ENCODE measurements at places on chromosomes 4 and X.
A peak's percentile ranks its signal among the peaks of the same experiment; 100 is the strongest.

DNA sequence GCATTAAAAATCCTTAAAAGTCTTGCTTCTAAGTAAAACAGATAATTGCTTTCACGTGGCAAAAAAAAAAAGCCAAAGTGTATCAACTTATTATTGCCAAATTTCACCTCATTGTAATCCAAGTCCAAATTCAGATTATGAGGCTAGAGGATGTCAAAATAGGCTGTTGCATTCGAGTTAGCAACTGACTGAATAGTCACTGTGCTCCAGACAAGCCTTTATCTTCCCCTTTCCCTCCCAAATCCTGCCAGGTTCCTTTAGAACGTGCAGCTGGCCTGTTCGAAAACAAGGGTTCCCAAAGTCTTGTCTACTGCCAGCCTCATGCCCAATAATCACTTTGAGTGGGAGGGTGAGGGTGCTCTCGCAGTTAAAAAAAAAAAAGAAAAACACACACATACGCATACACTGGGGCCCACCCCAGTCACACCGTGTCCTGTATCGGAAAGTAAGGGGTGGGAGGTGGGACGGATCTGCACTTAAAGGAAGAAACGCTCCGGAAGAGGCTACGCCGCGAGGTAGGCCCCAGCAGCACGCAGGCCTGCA is 603 bp downstream of the MAD2L1 start:
- no peak for DNase-seq

GRCh38 chrX:103442536-103442901 is 66.2 kb downstream of the BEX3 start:
- no peak for DNase-seq

DNA sequence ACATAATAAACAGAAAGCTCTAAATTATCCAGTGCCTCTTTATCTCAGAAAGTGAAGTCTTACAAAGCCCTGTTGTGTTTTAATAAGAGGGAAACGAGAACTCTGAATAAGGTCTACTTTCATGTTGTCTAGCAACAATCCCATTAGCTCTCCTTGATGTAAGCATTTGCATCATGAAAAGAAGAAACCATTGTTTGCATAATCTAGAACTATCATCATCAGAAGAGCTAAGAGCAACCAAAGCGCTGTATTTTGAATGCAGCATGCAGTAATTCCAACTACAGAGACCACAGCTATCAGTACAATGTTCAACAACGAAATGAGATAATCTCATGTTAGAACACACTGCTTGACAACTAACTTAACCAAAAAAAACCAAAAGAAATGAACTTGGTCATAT is 257.1 kb downstream of the CAMK2D start:
- no peak for DNase-seq

- DNase-seq = no peak
These were observed 27.1 kb upstream of the SLC9B1 start for GRCh38 chr4:103046416-103047290.

DNA sequence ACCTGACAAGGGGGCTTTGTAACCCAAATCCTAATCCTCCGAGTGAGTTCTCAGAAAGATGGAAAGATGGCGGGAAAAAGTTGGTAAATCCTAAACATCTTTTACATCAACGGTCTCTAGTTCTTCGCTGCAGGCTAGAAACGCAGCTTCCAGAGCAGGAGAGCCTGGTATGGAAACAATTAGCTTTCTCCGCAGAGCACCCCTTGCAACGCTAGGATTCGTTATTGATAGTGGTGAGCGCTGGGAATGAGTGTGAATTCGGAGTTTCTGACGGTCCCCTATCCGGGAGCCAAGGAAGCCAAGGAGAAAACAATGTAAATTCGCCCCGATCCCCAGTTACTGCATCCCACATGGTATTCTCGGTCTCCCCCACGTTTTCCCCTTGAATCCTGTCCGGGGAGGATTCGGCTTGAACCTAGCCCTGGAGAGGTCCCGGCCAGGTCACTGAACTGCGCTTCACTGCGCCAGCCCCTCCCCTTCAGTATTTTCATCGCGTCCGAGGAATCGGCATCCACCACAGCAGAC is 4.7 kb upstream of the NEUROG2 start:
- no peak for DNase-seq

GRCh38 chr4:14222377-14223029 is 595.0 kb upstream of the BOD1L1 start:
- no peak for DNase-seq

- no peak for DNase-seq
These were observed 1535.4 kb upstream of the ADGRL3 start for GRCh38 chr4:59664771-59665170.

DNA sequence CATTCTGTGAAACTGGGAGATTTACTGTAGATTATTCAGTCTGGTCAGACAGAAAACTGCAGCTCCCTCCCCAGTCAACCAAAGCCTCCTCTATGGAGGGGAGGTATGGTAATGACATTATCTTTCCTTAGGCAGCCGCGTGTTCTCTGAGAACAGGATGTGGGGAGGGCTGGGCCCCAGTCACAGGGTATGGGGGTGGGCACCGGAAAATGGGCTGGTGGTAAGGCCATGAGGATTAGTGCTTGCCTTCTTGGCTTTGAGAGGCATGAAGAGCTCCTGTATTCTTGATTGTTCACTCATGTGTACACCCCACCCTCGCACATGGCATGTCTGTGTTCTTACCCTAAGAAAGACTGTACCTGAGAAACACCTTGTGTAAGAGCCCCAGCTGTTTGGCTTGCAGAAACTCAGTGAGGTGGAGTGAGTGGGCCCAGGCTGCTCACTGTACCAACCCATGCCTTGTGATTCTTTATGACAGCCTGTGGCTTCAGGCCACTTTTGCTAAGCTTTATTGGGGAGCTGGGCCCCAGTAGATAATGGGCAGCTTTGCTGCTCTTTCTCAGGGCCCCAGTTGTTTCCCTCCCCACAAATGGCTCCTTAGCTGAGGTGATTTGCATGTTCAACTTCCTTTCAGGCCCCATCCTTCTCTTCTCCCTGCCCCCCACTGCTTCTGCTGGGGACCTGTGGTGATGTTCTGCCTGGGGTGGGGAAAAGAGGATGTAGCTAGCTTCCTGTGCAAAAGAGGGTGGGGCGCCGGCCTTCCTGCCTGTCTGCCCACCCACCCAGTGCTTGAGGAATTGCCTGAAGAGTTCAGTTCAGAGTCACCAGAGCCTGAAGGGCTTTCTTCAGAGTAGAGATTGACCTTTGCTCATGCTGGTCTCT is 30.7 kb downstream of the MSN start:
- DNase-seq = peak; percentile 68

DNA sequence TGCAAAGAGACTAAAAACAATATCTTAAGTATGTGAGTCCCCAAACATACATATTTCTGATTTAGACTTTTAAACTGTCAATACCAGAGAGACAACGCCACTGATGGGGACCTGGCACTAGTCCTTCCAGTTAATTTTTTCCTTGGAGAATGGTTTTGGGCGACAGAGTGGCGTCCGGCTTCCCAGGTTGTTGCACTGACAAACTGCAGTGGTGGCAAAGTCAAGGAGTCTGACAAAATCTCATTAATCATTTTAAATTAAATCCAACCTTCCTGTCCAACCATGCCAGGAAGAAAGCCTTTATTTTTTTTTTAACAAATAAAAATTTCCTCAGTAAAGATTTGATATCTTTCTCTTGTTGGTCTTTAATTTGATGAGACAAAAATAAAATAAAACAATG is 52.8 kb downstream of the FBXO8 start:
- DNase-seq = no peak

DNA sequence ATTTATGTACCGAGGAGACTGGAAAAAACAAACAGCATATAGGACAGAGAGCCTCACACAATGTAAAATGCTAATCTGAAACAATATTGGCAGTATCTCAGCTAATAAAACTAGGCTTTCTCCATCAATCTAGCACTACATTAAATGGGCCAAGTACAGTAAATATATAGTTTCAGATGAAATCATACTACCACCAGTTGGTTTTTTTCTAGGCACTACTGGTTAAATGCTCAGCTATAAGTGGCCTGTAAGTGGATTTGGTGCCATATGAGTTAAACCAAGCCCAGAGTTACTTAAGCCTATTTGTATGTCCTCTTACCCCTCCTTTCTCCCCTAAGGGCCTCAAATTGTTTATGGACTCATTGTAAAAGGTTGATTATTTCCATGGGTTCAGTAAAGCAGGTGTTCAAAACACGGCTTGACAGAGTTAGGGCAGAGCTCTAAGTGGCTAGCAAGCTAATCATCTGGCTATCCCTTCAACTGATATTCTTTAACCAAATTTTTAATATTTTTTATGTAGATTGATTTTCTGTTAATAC is 57.5 kb downstream of the FAM13A start:
- DNase-seq = no peak

DNA sequence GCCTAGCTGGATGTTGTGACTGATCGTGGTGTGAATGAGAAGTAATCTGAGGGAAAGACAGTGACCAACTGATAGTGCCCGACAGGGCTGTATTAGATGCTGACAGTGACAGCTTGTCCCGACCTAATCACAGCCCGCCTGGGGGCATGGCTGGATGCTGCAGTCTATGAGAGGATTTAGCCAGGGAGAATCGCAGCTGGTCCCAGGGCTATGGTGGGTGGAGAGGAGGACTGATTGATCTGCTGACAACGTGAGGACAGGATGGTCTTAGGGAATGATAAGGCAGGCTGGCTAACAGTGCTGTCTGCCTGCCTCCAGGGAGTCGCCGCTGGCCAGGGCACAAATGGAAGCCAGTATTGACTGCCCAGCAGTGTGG is 621 bp upstream of the SUV39H1 start:
- no peak for DNase-seq

- DNase-seq = no peak
These were observed 112.1 kb downstream of the DRD5 start for GRCh38 chr4:9893329-9894108.

- no peak for DNase-seq
These were observed 49.4 kb downstream of the DTHD1 start for GRCh38 chr4:36330796-36331195.

- DNase-seq = peak; percentile 33
These were observed 86.8 kb downstream of the FAM53A start for GRCh38 chr4:1597021-1597931.

DNA sequence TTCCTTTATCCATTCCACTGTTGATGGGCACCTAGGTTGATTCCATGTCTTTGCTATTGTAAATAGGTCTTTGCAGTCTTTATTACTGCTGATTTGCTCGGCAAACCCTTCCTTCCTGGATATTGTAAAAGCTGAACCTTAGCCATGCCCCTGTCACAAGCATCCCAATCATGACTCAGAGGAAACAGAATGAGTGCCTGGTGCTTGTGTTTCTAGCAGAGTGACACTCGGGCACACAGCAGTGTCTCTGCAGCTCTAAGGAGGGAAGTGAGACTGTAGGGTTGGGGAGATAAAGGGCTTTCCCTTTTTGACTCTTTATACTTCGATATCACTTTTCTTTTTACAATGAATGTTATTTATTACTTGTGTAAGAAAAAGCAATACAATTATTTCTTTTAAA is 83.3 kb downstream of the AKAP4 start:
- no peak for DNase-seq

DNA sequence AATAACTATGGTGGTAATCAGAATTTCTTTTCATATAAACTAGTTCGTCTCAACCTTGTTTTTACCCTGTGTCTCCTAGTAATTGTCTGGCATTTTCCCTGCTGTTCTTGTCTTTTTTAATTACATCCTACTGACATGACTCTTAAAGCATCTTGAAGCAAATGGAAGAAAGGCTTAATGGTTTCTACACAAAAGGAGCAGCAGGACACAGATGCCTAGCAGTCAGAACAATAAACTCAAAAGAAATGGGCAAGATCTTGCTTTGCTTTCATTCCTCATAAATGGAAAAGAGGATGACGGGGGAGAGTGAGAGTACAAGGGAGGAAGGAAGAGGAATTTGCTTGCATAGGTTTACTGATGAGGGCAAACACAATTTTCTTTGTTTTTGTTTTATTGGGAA is 293.2 kb upstream of the EMCN start:
- DNase-seq = no peak

DNA sequence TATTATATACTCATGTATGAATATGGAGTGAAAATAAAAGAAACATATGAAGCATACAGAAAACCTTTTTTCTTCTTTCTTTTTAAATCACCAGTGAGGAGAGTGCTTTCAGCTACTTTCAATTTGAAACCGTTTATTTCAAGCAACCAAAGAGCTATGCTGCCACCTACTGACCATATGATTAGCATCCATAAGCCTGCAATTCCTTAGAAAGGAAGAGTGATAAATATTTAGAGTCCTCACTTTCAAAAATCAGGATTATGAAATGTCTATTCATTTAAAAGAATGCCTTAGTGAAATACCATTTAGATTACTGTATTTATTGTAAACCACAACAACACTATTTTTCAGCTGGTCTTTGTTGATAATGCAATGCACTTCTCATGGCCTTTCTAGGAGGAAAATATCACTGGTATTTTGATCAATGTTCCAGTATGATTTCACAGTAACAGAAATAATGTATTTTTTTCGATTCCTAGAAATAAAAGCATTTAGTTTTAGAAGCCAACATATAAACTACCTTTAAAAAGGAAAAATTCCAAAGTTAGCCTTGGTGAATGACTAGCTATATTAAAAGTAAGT is 667.6 kb downstream of the PCDH18 start:
- DNase-seq = no peak

GRCh38 chr4:72900952-72901351 is 168.6 kb downstream of the COX18 start:
- DNase-seq = no peak

DNA sequence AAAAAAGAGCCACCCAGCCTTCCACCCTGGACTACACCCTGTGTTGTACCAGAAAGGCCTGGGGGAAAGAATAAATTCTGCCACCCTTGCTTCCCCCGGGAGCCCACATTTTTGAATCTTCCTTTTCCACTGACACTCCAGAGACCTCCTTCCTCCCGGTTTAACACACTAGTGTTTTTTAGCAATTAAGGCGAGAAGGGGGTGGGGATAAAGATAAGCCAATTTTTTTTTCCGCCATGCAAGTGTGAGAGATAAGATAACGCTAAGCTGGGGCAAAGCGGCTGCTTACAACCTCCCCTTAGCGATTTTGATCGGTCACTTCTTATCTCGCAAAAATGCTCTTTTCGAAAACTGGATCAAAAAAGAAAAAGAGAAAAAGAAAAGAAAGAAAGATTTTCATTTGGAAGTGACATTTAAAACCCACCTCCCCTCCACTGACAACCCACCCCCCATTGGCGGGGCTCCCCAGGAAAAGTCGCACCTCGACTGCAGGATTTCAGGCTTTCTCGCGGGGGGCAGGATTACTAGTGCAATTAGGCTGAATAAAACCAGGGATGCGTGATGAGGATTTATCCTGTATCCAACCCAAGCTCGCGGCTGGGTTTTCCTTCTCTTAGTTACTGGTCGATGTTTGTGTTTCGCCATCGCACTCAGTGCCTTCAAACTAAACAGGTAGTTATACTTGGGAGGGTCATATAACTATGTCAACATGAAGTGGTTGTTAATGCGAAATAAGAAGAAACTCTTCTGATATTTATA is 6.0 kb upstream of the BCOR start:
- DNase-seq = no peak

DNA sequence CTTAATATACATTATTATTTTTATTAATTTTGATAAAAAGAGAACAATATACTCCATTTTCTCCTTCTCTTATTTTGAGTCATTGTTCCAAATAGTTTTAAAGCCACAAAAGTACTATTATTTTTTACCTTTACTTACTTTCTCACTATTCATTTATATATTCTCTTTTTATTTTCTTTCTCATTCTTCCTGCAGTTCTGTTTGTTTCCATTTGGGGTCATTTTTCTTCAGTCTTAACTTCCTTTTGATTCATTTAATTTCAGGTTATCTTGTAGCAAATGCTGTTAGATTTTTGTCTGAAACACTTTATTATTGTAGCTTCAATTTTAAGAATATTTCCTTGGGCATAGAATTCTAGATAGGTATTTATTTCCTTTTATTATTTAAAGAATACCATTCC is 438.6 kb upstream of the EPHA5 start:
- no peak for DNase-seq

All from aorta (tissue), 5 donors.